ENCODE measurements at places on chromosomes 5 and 9.

GRCh38 chr9:107710953-107711352, 221.4 kb upstream of the KLF4 start:
- no peak for DNase-seq

DNA sequence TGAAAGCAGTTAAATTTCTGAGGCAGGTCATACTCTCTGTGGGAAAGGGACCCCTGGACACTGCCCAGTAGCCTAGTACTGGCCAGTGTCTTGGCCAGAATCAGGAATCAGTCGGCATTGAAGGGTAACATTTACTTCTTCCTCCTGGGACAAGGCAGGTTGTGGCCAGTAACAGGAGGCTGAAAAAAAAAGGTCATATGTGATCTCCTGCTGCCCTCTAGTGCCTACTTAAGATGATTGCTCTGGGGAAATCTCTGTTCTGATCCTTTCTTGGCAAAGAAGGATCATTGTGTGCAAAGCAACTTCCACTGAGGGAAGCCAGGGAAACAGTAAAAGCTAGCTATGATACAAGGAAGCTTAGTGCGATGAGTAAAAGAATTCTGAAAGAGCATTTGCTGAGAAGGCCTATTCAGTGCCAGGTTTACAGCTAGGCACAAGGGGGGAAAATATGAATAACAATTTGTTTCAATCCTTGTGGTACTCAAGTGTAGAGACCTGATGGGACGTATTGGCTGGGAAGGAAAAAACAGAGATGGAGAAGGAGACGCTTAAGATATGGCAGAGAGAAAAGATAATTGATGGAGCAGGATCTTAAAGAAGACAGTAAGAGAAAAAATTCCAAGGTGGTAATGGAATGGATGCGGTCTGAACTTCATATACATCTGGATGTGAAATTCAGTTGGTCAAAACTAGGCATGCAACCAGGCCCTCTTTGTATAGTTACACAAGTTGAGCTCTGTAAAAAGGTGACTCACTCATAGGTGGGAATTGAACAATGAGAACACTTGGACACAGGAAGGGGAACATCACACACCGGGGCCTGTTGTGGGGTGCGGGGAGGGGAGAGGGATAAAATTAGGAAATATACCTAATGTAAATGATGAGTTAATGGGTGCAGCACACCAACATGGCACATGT, 25.8 kb upstream of the TRIM32 start:
- DNase-seq, result peak; percentile 34

DNA sequence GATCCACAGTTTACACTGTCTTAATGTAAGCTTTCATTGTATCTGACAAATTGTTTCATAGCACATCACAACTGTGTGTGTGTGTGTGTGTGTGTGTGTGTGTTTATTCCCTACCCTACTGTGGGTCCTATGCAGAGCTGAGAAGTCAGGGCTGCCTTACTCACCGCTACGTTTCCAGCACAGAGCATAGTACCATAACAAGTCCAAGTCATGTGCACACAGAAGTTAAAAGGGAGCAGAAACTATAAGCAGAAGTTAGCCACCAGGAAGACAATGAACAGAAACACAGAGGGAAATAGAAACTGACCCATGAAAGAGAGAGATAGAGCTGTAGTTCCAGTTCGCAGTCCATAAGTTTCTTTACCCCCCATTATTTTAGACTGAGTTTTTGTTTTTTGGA, 38.2 kb upstream of the DMXL1 start:
- DNase-seq, result no peak

DNA sequence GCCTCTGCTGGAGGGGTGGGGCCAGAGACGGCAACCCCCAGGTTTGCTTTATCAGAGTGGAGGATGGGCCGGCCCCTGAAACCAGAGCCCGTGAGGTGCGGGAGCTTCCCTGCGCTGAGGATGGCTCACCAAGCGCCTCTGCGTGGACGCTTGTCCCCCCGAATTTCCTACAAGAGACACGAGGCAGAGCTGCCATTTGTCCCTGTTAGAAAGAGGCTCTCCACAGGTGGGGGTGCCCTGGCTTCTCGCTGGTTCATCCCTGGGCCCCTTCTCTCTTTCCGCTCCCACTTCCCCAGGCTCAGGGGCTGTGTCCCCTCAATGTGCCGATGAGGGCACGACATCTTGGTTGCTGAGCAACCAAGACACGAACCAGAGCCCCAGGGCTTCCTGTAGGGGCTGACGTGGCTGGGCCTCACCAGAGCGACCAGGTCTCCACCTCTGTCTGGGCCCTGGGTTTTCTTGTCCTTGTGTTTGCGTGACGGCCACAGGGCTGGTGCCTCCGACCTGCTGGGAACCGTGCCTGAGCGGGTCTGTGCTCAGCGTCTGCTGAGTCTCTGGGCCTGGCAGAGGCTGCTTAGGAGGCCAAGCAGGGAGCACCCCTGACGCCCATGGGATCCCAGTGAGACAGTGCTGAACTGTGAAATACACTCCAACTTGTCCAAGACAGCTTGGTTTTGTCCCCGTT, 119.6 kb upstream of the COL5A1 start:
- DNase-seq, result no peak

DNA sequence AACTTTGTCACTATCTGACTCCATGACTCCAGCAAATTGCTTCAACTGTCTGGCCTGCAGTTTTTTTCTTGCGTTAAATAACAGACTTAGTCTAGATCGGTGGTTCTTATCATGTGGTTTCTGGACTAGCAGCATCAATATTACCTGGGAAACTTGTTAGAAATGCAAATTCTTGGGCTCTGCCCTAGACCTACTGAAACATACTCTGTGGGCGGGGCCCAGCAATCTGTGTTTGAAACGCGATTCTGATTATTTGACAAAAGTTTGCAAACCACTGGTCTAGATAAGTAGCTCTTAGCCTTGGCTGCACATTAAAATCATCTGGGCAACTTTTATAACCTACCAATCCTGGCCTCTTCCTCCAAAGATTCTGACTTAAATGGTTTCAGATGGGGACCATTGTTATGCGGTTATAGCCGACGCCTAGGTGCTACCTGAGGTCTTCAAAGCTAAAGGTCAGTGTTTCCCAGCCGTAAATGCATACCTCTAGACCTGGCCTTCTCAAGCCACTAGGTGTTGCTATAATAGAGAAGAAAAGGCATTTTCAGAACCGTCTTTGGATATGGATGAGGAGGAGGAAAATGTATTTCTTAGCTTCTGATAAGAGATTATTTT, 74.0 kb downstream of the C9orf85 start:
- DNase-seq, result no peak

DNA sequence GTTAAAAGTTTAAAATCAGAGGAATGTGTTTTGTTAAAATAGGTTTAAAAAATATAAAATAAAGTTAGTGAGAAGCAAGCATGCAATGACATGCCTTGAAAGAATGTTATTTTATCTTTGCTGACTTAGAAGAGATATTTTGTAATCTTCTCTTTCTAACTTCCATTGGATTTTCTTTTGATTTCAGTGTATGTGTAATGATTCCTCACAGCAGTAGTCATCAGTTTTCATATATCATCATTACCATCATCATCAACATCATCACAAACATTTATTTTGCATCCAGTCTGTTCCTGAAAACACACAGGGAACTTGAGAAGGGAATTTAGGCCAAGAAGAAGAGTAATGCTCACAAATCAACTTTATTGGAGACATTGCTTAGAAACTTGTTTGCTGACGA, 699.6 kb downstream of the TAF11L14 start:
- DNase-seq, result no peak

DNA sequence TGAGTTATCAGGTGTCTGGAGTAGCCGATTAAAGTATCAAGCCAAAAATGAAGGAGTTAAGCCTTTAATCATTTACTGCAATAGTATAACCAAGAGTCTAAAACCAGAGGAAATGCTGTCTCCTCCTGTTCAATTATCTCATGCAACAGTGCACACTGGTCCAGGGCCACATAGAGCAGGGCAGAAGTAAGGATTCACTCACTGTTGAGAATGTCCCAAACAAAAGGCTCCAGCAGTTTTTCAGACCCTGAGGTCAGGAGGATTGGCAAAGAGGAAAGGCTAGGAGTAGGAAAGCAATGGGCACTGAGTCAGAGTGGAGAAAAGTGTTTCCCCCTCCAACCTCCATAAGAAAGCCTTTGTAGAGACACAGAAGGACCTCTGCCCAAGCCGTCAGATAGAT, 168.2 kb downstream of the RNF180 start:
- no peak for DNase-seq

DNA sequence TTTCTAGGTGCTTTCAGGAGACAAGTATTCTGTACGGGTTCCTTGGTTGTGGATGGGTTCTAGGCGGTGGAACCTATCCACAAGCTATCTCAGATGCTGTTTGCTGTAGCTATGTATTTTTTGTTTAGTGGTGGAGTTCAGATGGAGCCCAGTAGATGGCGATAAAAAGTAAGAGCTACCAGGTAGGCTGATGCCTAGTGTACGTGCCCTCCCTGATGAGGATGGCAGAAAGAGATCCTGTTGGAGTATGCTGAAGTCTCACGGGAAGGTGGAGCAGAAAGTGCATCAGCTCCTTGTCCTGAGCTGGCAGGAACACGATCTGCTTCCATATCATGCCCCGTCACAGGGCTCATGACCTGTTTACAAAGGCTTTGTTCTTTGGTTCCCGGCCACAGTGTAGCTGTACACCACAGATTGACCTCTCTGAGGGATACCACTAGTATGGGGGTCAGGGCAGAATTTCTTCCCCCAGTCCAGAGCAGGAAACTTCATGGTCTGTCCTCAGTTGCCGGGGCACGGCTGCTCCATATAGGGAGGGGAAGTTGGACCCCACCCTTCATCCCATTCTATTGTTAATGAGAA, 12.6 kb upstream of the UGT3A2 start:
- peak; percentile 63 for DNase-seq

GRCh38 chr5:150575745-150576448, 64.6 kb upstream of the SYNPO start:
- no peak for DNase-seq

- DNase-seq, result no peak
Observed at GRCh38 chr9:21708260-21708711, 94.2 kb upstream of the MTAP start.

DNA sequence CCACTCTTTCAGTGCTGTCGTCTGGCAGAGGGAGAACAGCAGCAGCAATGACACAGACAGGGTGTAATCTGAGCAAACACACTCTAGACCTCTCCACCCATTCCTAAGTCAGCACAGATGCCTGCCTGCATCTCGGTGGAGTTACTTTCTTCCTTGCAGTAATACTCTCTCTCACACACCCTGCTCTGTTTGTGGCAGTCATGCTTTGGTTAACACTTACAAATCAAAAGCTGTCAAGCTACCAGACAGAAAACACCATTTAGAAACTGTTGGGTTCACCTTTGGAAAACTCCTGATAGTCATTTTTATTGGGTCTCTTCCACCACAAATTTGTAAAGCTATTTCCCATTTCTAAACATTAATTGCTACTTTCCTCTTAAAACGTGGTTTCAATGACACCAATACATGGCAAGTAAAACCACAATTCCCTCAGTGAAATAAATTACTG, 27.3 kb downstream of the LHFPL2 start:
- no peak for DNase-seq

DNA sequence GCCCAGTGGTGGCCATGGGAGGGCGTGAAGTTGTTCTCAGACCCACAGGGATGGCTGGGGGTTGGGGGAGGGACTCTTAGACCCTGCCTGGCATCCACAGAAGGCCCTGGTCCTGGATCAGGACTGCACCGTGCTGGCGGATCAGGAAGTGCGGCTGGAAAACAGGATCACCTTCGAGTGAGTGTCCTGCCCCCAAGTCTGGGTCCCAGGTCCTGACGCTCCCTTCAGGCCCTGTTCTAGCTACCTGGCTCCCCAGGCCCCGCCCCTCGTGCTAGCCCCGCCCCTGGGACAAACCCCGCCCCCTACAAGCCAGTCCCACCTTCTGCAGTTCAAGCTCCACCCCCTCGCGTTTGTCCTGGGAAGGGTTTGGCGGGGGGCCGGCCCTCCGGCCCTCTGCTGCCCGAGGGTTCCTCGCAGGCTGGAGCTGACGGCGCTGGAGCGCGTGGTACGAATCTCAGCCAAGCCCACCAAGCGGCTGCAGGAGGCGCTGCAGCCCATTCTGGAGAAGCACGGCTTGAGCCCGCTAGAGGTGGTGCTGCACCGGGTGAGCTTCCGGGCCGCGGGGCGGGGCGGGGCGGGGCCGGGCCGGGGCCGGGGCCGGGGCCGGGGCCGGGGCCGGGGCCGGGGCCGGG, 12.9 kb downstream of the RGS14 start:
- DNase-seq, result peak; percentile 92

- no peak for DNase-seq
Observed at GRCh38 chr9:107175041-107175440, 108.0 kb upstream of the RAD23B start.

- no peak for DNase-seq
Observed at GRCh38 chr5:157072508-157072907, 13.6 kb upstream of the HAVCR1 start.

- DNase-seq, result no peak
Observed at GRCh38 chr5:60102961-60103693, 209.6 kb upstream of the PDE4D start.

DNA sequence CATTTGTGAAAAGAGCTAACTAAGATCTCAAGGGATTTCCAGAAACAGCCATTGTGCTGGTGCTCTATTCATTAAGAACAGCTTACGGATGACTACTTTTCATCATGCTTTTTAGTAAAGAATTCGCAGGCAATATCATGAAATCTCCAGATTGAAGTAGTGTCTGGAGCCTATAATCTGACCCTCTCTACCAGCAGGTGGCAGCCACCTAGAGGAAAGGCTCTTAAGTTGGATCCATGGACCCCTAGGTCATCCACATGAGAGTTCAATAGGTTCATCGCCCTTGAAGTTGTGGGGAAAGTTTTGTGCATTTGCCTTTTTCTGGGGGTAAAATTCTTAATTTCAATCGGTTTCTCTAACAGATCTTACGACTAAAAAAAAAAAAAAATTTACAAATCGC, 82.3 kb downstream of the SLC1A3 start:
- peak; percentile 33 for DNase-seq

DNA sequence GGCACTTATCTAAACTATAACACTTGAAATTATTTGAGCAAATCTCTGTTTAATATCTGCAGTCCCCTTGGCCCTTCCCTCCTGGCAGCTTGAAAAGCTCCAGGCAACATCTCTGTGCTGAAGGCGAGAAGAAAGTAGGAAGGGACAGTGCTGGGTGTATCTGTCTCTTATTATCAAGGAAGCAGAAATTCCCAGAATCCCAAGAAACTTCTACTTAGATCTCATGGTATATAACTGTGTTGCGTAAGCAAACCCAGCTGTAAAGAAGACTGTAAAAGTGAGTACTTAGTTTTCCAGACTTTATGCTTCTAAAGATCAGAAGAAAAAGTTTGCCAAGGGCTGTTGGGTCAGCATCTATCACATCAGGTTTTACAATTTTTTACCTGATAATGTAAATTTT, 1869.8 kb downstream of the MAT2B start:
- no peak for DNase-seq

- DNase-seq, result no peak
Observed at GRCh38 chr9:133600739-133601138, 8.4 kb downstream of the FAM163B start.

- DNase-seq, result no peak
Observed at GRCh38 chr9:95237336-95237735, 80.2 kb downstream of the FANCC start.

- DNase-seq, result no peak
Observed at GRCh38 chr9:8521112-8521511, 721.5 kb upstream of the DMAC1 start.

DNA sequence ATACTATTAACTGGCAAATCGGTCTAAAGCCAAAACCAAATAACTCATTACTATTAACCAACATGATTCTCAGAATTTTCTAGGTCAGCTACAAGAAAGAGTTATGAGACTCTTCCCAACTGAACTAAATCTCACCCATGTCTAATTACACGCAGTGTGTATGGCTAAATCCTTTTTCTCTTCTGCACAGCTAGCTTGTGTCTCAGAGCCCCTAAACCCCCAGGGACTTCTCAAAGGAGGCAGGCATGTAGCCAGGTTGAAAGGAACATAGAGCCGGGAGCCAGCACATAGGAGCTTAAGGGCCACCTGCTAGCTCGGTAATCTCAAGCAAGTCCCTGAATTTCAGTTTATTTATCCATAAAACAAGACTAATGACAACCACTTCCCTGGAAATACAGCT, 2.2 kb upstream of the GZMK start:
- DNase-seq, result peak; percentile 13

Data from WERI-Rb-1 (cell line).